ENCODE measurements at places on chromosomes 16 and 17.
A peak's percentile ranks its signal among the peaks of the same experiment; 100 is the strongest.

DNA sequence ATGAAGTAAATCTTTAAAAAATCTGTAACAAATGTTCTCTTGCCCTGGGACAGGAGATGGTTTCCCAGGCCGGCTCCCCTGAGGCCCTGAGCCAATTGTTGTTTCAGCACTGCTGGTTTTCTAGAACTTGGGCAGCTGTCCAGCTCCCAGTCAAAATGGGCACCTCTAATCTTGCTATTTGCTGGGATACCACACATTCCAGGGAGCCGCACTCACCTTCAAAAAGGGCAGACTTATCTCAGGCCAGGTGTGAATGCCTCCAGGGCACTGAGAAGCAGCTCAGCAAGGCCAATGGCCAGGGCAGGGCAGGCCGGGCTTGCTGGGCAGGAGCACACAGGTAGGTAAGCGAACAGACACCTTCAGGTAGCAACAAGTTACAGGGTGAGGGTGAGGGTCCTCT, 24.4 kb downstream of the TRIM16 start:
- DNase-seq, result no peak

- no peak for DNase-seq
These were observed 1.1 kb downstream of the ANKFY1 start for GRCh38 chr17:4262703-4263102.

DNA sequence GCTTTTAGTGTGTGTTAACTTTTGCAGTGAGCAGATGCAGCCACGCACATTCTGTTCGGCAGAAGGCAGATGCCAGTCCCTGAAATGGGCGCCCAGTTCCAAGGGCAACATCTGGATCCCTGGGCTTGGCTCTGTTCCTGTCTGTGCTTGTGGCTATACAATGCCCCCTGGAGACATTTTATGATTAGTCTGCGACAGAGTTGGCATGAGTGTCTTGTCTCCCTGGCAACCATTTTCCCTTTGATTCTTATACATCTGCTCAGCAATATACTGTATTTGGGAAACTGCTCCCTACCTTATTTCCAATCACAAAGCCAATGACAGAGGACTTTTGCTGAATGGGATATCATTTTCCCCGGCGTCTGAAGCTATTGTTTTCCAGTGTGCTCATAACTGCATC, 1629.5 kb upstream of the GOT2 start:
- DNase-seq, result peak; percentile 68

DNA sequence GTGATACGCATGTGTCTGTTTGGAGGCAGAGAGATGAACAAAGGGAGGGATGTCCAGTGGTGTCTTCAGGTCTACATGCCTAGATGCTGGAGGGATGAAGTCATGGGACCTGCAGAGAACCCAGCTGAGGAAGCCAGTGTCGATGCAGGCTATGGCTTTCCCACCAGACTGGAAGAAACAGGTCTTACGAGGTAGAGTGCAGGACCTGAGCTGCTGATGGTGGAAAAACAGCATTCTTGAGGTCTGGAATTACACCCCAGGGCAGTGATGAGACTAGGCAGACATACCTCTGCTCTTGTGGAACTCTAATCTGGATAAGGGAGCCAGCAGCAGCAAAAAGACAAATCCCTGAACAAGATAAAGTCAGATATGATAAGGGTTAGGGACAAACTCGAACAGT, 37.4 kb downstream of the ARSG start:
- DNase-seq, result no peak

DNA sequence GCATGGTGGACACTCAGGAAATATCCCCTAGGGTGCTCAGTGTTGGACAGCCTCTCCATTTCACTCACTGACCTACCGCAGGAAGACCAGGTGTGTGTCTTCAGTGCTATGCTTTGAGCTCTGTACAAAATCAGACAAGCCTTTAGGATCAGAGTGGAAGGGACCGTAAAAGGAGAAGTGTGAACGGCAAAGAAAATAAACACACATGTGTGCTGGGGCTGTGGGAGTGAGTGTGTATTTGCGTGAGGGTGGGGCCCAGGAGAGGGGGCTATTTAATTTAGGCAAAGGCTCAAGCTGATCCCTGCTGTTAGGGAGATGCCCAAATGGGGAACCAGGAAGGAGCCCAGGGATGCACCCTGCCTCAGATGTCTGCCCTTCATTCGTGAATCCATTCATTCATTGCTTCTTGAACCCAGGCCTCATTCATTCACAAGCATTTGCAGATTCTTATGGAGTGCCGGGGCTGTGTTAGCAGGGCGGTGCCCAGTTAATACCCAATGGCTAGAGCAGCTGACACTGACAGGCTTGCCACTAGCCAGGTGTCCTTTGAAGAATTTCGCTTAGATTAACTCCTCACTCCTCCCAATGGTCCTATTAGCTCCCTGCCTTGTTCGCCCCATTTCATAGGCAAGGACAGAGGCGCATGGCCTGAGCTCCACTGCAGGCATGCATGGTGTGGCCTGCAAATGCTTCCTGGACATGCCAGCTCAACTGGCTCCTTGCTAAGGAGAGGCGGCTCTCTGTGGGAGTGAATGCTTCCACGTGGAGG, 296.7 kb upstream of the FOXF1 start:
- DNase-seq, result no peak

DNA sequence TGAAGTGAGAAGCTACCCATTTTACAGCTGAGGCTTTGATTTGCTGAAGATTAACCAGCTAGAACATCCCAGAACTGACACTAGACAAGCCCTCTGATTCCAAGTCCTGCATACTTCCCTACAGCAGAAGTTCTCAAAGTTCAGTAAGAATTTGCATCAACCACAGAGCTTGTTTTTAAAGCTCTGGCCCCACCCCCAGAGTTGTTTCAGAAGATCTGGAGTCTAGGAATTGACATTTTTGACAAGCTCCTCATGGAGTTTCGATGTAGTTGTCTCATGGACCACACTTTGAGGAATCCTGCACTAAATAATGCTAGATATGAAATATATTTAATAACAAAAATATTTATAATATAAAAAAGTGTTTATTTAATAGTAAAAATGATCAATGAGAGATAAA, 120.3 kb upstream of the ADAMTS18 start:
- DNase-seq, result no peak

GRCh38 chr17:55295411-55296170, 30.8 kb downstream of the HLF start:
- no peak for DNase-seq

- DNase-seq, result no peak
These were observed 13.4 kb upstream of the CRISPLD2 start for GRCh38 chr16:84806256-84806889.
